ENCODE measurements at places on chromosomes 1 and 21. TPM values are rescaled to one million over a fixed set of nuclear protein-coding genes. Genes with fewer than 3 reads are reported as not detected.

CYP4A22 gene
- total RNA-seq, result not detected

FCRL2 gene
- not detected for total RNA-seq

PDZK1IP1 gene
- total RNA-seq, result not detected

ITLN1 gene
- not detected for total RNA-seq

FAM110D gene
- not detected for total RNA-seq

KCNK2 gene
- not detected for total RNA-seq

NCMAP gene
- not detected for total RNA-seq

FNBP1L gene
- total RNA-seq, result 0.35 TPM

AIRE gene
- not detected for total RNA-seq

All from activated naive CD4-positive, alpha-beta T cell treated with anti-CD3 and anti-CD28 coated beads, Interleukin-2, amount 10 ng/mL, durations not matched to agents 5 hours and 36 hours (primary cell).